ENCODE measurements at places on chromosomes 11 and 22.

DNA sequence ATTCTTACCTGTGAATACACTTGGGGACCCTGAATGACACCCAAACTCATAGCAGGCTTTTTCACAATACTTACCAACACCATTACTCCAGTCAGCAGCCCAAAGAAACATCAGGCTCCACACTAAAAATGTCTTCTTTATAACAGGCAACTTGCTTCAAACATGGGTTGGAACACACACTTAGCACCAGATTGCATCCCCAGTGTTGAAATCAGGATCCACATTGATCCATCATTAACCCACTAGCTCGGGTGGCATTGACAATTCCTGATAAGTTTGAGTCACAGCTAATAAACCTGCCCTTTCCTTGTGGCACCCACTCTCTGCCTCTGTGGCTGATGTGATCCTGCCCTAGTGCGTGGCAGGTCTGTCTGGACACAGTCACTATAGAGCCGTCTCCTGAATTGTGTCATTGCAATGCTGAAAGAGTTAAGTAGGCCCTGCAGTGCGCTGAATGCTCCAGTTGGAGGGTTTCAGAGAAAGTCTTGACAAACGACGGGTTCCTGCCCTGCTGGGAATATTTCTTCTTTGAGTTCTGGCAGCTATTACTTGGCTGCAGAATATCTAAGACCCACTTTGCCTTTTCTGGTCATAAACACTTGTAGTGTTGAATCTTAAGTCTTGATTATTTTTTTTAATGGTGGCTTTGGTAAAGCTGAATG, 19.6 kb upstream of the C11orf96 start:
- DNase-seq, result no peak

- DNase-seq, result no peak
These were observed 13.2 kb downstream of the MAP6 start for GRCh38 chr11:75655605-75656004.

GRCh38 chr22:31148953-31149627, 8.8 kb upstream of the PLA2G3 start:
- no peak for DNase-seq

- no peak for DNase-seq
These were observed 1112.4 kb downstream of the JRKL start for GRCh38 chr11:97502201-97502600.

DNA sequence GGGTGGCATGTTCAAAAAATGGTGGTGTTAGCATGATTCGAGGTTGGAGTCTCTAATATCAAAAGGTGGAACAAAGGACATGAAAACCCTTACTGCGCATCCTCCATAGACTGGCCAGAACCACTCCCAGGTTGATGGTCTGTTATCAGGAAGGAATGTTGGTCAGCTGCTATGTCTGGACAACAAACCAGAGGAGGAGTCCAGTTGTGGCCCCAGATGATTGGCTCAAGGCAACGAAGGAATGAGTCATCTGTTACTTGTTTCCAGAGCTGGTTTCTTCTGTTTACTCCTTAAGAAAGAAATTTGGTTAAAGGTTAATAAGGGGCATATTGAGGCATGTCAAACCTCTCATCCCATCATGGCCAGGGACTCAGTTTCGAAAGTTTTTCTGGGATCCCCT, 56.8 kb upstream of the GRIA4 start:
- DNase-seq, result no peak

DNA sequence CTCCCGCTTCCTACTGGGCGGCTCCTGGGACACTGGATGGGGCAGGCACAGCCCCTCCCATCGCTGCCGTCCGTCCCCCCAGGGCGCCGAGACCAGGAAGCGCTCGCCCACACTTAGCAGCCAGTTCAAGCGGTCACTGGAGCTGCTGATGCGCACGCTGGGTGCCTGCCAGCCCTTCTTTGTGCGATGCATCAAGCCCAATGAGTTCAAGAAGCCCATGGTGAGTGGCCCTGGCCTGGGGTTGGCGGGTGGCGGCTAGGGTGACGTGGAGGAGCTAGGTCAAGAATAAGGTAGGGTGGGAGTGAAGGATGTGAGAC, 44.6 kb downstream of the MYO7A start:
- DNase-seq, result no peak

DNA sequence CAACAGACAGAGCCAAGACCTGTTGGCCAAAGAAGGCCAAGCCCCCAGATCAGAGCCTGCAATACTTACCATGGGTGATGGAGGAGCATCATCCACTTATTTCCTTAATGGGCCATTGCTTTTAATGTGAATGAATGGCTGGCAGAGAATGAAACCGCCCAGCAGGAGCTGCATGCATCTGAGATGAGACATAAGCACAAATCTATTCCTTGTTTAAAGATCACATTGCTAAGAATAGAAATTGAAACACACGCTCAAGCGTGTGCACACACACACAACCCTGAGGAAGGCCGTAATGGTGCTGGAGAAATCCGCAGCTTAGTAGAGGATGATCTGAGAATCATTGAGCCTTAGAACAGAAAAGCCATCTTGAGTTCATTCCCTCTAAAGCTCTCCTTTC, 5.3 kb upstream of the RRAS2 start:
- DNase-seq, result no peak

DNA sequence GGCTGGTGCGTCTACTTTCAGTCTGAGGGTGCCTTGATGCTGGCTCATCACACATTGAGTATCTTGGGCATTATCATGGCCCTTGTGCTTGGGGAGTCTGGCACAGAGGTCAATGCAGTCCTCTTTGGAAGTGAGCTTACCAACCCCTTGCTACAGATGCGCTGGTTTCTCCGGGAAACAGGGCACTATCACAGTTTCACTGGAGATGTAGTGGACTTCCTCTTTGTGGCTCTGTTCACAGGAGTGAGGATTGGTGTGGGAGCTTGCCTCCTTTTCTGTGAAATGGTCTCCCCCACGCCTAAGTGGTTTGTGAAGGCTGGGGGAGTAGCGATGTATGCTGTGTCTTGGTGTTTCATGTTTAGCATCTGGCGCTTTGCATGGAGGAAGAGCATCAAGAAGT, 4.9 kb downstream of the TLCD5 start:
- DNase-seq, result no peak

All from CD8-positive, alpha-beta T cell (primary cell).